Nasal cavity respiratory epithelium epithelial cell of viscerocranial mucosa (primary cell): ENCODE measurements at places on chromosomes 16 and 17. TPM values are rescaled to one million over a fixed set of nuclear protein-coding genes. Genes with fewer than 3 reads are reported as not detected.

CORO7 gene
- total RNA-seq, result 6.8 and 12.8 TPM in 2 replicates

NPB gene
- under 0.01 and 0.21 TPM in 2 replicates for total RNA-seq

GUCY2D gene
- 0.28 TPM in 1 of 2 replicates, not detected in the other for total RNA-seq

UBALD1 gene
- 4.1 and 7.3 TPM in 2 replicates for total RNA-seq

CCDC154 gene
- total RNA-seq, result under 0.01 and 0.57 TPM in 2 replicates
